ENCODE measurements at places on chromosomes 4 and X.

GRCh38 chr4:74660866-74661265, 133.5 kb downstream of the BTC start:
- DNase-seq, result no peak

- no peak for DNase-seq
These were observed 732 bp upstream of the ADRA2C start for GRCh38 chr4:3765271-3766035.

- no peak for DNase-seq
These were observed 483.6 kb downstream of the BCOR start for GRCh38 chrX:39613997-39614679.

DNA sequence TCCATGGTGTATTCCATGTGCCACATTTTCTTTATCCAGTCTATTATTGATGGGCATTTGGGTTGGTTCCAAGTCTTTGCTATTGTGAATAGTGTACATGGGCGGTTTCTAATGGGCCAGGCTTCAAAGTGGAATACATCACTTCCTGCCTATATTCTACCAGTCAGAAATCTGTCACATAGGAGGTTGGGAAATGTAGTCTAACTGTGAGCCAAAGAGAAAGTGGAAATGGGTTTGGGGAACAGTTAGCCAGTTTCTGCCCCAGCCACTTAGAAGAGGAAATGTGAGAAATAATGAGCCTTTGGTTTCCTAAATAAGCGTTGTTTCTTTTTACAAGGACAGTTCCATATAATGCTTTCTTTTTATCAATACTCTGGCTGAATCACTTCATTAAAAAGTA, 85.1 kb upstream of the AP1S2 start:
- no peak for DNase-seq

DNA sequence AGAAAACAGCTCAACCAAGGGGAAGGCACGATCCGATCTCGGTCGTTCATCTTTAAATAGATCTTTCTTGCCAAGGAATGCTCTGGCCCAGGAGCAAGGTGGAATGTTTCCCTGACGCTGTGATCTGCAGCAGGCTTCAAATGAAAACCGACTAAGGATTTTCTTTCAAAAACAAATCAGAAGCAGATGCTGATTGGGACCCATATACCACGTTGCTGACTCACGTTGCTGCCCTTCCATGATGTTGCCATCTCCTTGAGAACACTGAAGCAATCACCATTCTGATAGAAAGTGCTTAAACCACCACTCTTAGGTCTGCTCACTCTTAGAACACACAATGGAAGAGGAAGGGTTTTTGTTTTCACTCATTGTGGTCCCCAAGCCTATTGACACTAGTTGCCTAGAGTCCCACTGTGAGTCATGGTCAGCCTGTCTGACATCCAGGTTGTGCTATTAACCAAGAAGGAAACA, 26.1 kb downstream of the LAMTOR3 start:
- no peak for DNase-seq
